Adrenal gland (tissue), 19 donors: ENCODE measurements at places on chromosomes 16 and 17. TPM values are rescaled to one million over a fixed set of nuclear protein-coding genes. Genes with fewer than 3 reads are reported as not detected.
A peak's percentile ranks its signal among the peaks of the same experiment; 100 is the strongest.

SPEM2 gene
- total RNA-seq = not detected

DNA sequence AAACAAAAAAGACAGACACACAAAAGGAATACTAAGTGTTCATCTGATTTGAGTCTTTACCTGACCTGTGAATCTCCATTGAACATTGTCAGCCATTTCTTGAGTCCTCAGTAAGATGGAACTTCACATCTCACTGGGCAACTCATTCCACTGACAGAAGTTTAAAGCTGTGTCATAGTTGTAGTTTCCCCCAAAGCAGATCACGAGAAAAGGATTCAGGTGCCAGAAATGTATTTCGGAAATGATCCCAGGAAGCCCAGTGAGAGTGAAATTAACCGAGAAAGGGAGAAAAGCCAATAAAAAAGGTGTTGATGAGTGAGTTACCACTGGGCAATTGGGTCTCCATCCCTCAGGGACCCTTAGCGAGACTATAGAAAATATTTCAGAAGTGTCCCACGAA, 6.5 kb downstream of the CHD9 start:
- no peak overlapping the region for H3K4me3 ChIP-seq
- H3K4me1 ChIP-seq = peaks cover 36% of the 10 kb centered on the region
- no peaks in the 10 kb centered on the region for H3K36me3 ChIP-seq
- H3K27me3 ChIP-seq = no peaks in the 10 kb centered on the region
- no peak for DNase-seq

GRCh38 chr16:11084876-11085485, 140.6 kb downstream of the CLEC16A start:
- peaks cover 33% of the 10 kb centered on the region for H3K4me1 ChIP-seq
- no peaks in the 10 kb centered on the region for H3K36me3 ChIP-seq
- H3K27me3 ChIP-seq = no peaks in the 10 kb centered on the region

DNA sequence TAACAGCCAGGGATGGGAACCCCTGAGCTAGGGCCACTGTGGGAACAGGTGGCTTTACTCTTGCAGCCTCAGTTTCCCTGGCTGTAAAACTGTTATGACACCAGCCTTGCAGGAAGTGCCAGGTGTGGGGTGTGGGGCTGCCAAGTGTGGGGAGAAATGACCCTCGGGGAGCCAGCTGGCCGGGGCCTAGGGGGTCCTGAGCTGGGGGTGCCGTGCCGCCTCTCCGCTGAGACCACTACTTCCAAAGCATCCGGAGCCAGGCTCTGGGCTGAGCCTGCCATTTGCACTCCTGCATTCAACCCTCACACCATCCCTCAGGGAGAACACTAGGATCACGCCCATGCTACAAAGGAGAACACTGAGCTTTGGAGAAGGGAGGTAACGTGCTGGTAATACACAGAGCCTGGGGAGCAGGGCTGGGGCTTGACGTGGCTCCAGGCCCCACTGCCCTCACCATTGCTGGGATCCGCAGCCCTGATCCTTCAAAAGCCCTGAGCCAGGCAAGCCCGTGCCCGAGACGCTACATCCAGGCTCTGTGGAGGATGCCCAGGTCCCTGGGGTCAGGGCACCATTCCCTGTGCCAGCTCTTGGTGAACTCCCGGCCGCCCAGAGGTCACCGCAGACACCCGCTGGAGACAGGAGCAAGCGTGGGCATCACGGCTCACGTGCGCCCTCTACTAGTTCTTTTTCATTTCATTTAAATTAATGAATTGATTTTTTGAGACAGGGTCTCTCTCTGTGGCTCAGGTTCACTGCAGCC, 28.8 kb upstream of the GINS2 start:
- no peak overlapping the region for H3K27ac ChIP-seq
- DNase-seq = peak; percentile 88
- H3K4me1 ChIP-seq = peaks cover 5% of the 10 kb centered on the region

- peaks cover 9% of the 10 kb centered on the region for H3K4me1 ChIP-seq
- no peaks in the 10 kb centered on the region for H3K36me3 ChIP-seq
- H3K27ac ChIP-seq = no peak overlapping the region
- H3K4me3 ChIP-seq = no peak overlapping the region
Measured at GRCh38 chr17:15432807-15433611, 34.4 kb downstream of the CDRT4 start.

GRCh38 chr16:58021661-58022551, 3.6 kb upstream of the MMP15 start:
- H3K4me1 ChIP-seq = peaks cover 34% of the 10 kb centered on the region
- no peak overlapping the region for H3K4me3 ChIP-seq
- H3K36me3 ChIP-seq = peaks cover 20% of the 10 kb centered on the region
- H3K27me3 ChIP-seq = no peaks in the 10 kb centered on the region
- no peak for DNase-seq
- peak overlapping the region; percentile 54 for H3K27ac ChIP-seq

GRCh38 chr17:73028299-73028755, 64.2 kb downstream of the SLC39A11 start:
- peaks cover 3% of the 10 kb centered on the region for H3K4me1 ChIP-seq
- H3K36me3 ChIP-seq = no peaks in the 10 kb centered on the region
- DNase-seq = no peak
- H3K4me3 ChIP-seq = no peak overlapping the region
- H3K27ac ChIP-seq = no peak overlapping the region
- no peaks in the 10 kb centered on the region for H3K27me3 ChIP-seq

DNA sequence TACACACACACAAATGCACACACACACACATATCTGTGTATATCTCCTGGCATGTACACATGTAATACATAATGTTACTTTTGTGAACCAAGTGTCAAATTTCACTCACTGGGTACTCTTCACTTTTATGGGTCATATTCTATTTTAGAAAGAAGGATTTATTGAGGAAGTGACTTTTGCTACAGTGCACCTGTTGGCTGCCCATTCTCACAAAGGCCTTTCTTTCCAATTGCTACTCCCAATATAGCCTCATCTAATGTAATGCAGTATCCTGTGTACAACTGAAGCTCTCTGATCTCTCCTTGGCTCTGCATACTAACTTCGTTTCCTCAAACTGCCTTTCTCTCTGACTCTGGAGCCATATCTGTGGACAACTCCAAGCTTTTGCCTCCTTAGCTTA, 107.5 kb downstream of the ABCA8 start:
- H3K27me3 ChIP-seq = no peaks in the 10 kb centered on the region
- H3K4me1 ChIP-seq = peaks cover 7% of the 10 kb centered on the region
- DNase-seq = no peak
- H3K36me3 ChIP-seq = no peaks in the 10 kb centered on the region
- no peak overlapping the region for H3K4me3 ChIP-seq
